ENCODE measurements at places on chromosomes 12 and 14. TPM values are rescaled to one million over a fixed set of nuclear protein-coding genes. Genes with fewer than 3 reads are reported as not detected.

Gene SRRM4
- total RNA-seq, result not detected

Gene DNAI7
- 0.10 TPM for total RNA-seq

Gene NT5DC3
- 24.9 TPM for total RNA-seq

DNA sequence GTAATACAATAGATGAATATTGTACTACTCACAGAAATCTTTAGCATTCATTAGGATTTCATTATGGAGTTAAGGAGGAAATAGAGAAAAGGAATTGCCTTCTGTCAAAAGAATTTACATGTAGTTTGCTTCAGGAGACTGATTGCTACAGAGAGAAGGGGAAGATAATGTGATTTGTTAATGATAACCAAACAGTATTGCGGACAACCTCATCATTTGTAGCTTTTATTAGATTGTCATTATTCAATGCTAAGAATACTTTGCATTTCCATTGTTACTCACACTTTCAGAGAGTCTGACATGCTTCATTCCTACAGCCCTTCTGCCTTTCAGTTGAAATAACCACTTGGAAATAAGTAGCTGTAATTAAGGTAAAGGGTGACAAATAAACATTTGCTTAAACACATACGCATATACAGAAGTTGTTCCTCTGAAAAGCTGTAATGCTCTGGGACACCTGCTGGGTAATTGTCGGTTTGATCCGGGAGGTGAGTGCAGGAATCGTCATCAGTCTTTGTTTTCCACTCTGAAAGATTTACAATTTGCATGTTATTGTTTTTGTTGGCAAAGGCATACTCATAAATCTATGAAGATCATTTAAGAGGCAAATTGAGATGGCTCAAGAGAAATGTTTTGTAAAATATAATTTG lies 600.2 kb downstream of the TRHDE start:
- no peaks in the 10 kb centered on the region for H3K36me3 ChIP-seq
- no peak overlapping the region for H3K27ac ChIP-seq
- no peak for DNase-seq

DNA sequence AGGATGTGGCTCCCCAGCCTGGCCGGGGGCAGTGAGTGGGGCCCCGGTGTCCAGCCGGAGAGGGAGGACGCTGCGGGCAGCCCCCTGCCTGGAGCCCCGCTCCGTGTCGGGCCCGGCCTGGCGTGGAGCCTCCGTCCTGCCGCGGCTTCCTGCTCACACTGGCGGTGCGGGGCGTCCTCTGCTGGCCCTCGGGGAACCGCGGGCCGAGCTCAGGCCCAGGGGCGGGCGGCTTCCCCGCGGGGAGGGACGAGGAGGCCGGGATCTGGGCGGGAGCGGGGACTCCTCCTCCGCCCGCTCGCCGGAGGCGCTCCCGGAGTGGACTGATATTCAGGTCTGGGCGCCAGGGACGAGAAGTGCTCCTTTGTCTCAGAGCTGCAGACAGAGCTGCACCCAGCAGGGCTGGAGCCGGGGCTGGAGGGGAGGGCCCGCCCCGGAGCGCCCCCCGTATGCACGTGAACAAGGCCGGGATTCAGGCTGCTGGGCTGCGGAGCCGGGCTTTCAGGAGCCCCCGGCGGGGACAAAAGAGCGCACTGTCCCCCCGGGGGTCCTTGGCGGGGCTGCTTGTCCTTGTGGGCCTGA lies 2.2 kb downstream of the MMP17 start:
- H3K4me3 ChIP-seq, result peak overlapping the region; percentile 76
- DNase-seq, result no peak
- H3K27me3 ChIP-seq, result no peaks in the 10 kb centered on the region
- H3K27ac ChIP-seq, result peak overlapping the region; percentile 86
- H3K4me1 ChIP-seq, result peaks cover 21% of the 10 kb centered on the region

- peaks cover 9% of the 10 kb centered on the region for H3K4me1 ChIP-seq
- no peak overlapping the region for H3K27ac ChIP-seq
- DNase-seq, result no peak
- H3K4me3 ChIP-seq, result peak overlapping the region; percentile 37
- no peaks in the 10 kb centered on the region for H3K36me3 ChIP-seq
Observed at GRCh38 chr12:1662761-1663439, 28.0 kb upstream of the ADIPOR2 start.

- H3K27ac ChIP-seq, result peak overlapping the region; percentile 99
- no peaks in the 10 kb centered on the region for H3K27me3 ChIP-seq
- H3K4me3 ChIP-seq, result no peak overlapping the region
- peaks cover 35% of the 10 kb centered on the region for H3K4me1 ChIP-seq
- H3K36me3 ChIP-seq, result no peaks in the 10 kb centered on the region
Observed at GRCh38 chr12:75881920-75882319, 149.7 kb downstream of the PHLDA1 start.

DNA sequence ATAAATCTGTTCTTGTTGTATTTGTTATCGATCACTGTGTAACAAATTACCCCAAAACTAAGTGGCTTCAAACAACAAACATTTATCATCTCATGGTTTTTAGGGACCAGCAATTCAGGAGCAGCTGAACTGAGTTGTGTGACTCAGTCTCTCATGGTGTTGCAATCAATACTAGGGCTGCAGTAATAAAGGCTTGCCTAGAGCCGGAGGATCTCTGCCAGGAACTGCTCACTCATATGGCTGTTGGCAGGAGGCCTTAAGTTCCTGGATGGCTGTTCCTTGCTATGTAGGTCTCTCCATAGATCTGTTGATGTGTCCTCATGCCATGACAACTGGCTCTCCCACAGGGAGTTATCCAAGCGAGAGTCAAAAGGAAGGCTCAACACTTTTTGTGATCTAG lies 3.8 kb upstream of the PSMC6 start:
- no peak overlapping the region for H3K27ac ChIP-seq
- peaks cover 2% of the 10 kb centered on the region for H3K36me3 ChIP-seq

Gene BMP4
- total RNA-seq, result 0.87 TPM

Gene KRT82
- total RNA-seq, result not detected

DNA sequence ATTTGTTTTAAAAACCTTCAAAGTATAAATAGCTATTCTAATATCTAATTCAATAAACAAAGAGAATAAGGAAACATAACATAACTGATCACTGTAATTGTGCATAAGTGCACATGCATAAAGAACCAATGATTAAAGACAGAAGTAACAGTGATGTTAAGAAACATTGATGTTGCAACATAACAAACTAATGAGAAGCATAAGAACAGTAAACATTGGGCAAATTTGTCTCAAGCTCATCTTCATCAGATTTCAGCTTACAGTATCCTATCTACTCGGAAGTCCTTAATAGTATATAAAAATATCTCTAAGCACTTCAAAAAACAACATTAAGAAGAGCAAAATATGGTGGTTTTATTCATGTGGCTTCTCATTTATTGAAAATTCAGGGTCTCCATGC lies 97.6 kb downstream of the GARIN6 start:
- no peak overlapping the region for H3K27ac ChIP-seq
- no peaks in the 10 kb centered on the region for H3K4me1 ChIP-seq
- H3K4me3 ChIP-seq, result no peak overlapping the region
- DNase-seq, result no peak
- no peaks in the 10 kb centered on the region for H3K27me3 ChIP-seq

- H3K27me3 ChIP-seq, result no peaks in the 10 kb centered on the region
- no peak for DNase-seq
- no peak overlapping the region for H3K4me3 ChIP-seq
- H3K36me3 ChIP-seq, result no peaks in the 10 kb centered on the region
- H3K27ac ChIP-seq, result no peak overlapping the region
- H3K4me1 ChIP-seq, result no peaks in the 10 kb centered on the region
Observed at GRCh38 chr14:89862856-89863255, 91.7 kb downstream of the EFCAB11 start.

Gene TOX4
- total RNA-seq, result 50.1 TPM

GRCh38 chr12:56930241-56930640 lies 4.0 kb downstream of the SDR9C7 start:
- no peak for DNase-seq
- no peaks in the 10 kb centered on the region for H3K36me3 ChIP-seq
- no peak overlapping the region for H3K27ac ChIP-seq
- no peaks in the 10 kb centered on the region for H3K4me1 ChIP-seq
- no peak overlapping the region for H3K4me3 ChIP-seq

DNA sequence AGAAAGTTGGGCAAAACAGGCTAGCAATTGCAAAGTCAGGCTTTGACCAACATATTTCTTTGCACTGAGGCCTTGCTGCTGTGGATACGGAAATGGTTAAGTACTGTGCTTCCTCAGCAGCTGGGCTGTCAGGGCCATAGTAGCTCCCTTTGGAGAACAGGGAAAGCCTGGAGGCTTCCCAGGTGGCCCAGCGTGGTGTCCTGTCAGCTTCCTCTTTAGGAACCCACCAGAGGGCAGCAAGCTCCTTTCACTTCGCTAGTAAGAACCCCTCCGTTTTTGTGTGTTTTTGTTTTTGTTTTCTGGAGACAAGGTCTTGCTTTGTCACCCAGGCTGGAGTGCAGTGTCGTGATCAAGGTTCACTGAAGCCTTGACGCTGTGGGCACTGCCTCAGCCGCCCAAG lies 1.7 kb upstream of the CFAP251 start:
- H3K27ac ChIP-seq, result no peak overlapping the region
- peaks cover 12% of the 10 kb centered on the region for H3K4me1 ChIP-seq
- no peaks in the 10 kb centered on the region for H3K36me3 ChIP-seq
- H3K4me3 ChIP-seq, result no peak overlapping the region
- DNase-seq, result no peak

- H3K27me3 ChIP-seq, result no peaks in the 10 kb centered on the region
- no peak overlapping the region for H3K4me3 ChIP-seq
- H3K27ac ChIP-seq, result no peak overlapping the region
- no peaks in the 10 kb centered on the region for H3K4me1 ChIP-seq
- H3K36me3 ChIP-seq, result no peaks in the 10 kb centered on the region
Observed at GRCh38 chr12:115569345-115570068, 708.0 kb downstream of the MED13L start.

GRCh38 chr12:74988156-74988555 lies 221.5 kb downstream of the KCNC2 start:
- H3K4me1 ChIP-seq, result no peaks in the 10 kb centered on the region
- no peaks in the 10 kb centered on the region for H3K27me3 ChIP-seq
- no peak overlapping the region for H3K4me3 ChIP-seq
- H3K36me3 ChIP-seq, result no peaks in the 10 kb centered on the region
- no peak for DNase-seq

Gene RIPK3
- not detected for total RNA-seq

Gene CLEC4C
- total RNA-seq, result not detected

Gene NR1H4
- not detected for total RNA-seq

DNA sequence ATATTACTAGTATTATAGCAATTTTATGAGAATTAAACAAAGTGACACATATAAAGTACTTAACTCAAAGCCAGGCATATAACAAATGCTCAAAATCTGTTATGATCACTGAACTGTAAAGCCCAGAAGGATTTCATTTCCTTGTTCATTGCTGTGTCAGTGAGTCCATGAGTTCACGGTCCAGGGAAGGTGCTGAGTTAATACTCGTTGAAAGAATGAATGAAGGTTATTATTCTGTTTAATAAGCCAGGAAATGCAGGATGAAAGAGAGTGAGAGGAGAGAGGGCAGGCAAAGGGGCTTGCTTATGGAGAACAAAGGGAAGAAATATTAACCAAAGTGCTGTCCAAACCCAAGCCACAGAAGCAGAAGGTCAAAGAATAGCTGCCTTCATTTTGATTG lies 40.2 kb upstream of the NT5DC3 start:
- no peaks in the 10 kb centered on the region for H3K36me3 ChIP-seq
- DNase-seq, result no peak
- no peaks in the 10 kb centered on the region for H3K27me3 ChIP-seq
- 0 out of 2 replicates have a peak, but pooled peaks cover 4% of the 10 kb centered on the region for H3K4me1 ChIP-seq

- peaks cover 15% of the 10 kb centered on the region for H3K27me3 ChIP-seq
- no peak overlapping the region for H3K27ac ChIP-seq
- no peak overlapping the region for H3K4me3 ChIP-seq
- no peaks in the 10 kb centered on the region for H3K36me3 ChIP-seq
Observed at GRCh38 chr12:96989916-96990315, 82.9 kb downstream of the NEDD1 start.

Gene ABCC9
- total RNA-seq, result 0.03 TPM

DNA sequence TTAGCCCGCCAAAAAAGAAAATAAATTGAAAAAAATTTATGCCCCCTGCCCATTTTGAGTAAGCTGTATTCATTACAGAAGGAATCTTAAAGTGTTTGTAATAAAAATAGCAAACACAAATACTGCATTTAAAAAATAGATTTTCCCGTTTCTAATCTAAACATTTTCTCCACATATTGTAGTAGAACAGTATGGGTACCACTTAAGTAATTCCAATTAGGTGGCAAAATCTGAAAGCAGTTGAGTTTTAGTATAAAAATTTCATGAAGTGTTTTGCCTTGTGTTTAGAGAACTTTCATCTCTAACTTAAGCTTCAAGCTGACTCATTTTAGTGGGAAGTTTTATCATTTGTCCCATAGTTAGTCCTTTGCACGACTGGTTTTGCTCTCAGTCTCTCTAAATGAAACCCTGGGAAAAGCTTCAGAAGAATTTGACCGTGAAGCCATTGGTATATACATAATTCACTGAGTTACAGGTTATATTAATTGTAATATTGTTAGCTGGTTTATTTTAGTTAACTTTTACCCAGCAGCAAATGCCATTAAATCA lies 214.6 kb downstream of the ERC1 start:
- no peaks in the 10 kb centered on the region for H3K36me3 ChIP-seq
- no peaks in the 10 kb centered on the region for H3K27me3 ChIP-seq
- no peaks in the 10 kb centered on the region for H3K4me1 ChIP-seq
- no peak overlapping the region for H3K27ac ChIP-seq
- DNase-seq, result no peak

- H3K27ac ChIP-seq, result no peak overlapping the region
- H3K4me3 ChIP-seq, result no peak overlapping the region
- no peak for DNase-seq
Observed at GRCh38 chr14:24881116-24881893, 168.6 kb downstream of the STXBP6 start.

- no peak for DNase-seq
- no peaks in the 10 kb centered on the region for H3K27me3 ChIP-seq
- no peaks in the 10 kb centered on the region for H3K4me1 ChIP-seq
- no peak overlapping the region for H3K4me3 ChIP-seq
Observed at GRCh38 chr14:92490239-92490959, 23.2 kb upstream of the RIN3 start.

Gene PPFIBP1
- total RNA-seq, result 88.6 TPM
